Substantia nigra (tissue), 51 donors: ENCODE measurements at places on chromosomes 3 and 15.
A peak's percentile ranks its signal among the peaks of the same experiment; 100 is the strongest.

- no peak for DNase-seq
These were observed 574.8 kb downstream of the AGBL1 start for GRCh38 chr15:86654501-86654900.

GRCh38 chr3:174862101-174862500 is 3.0 kb downstream of the NAALADL2 start:
- no peak for DNase-seq

- no peak for DNase-seq
These were observed 9.4 kb downstream of the RPLP1 start for GRCh38 chr15:69462030-69462492.

GRCh38 chr15:77457191-77457904 is 36.7 kb downstream of the HMG20A start:
- DNase-seq, result no peak

GRCh38 chr15:101115786-101116680 is 135.8 kb downstream of the CHSY1 start:
- DNase-seq, result peak; percentile 46

DNA sequence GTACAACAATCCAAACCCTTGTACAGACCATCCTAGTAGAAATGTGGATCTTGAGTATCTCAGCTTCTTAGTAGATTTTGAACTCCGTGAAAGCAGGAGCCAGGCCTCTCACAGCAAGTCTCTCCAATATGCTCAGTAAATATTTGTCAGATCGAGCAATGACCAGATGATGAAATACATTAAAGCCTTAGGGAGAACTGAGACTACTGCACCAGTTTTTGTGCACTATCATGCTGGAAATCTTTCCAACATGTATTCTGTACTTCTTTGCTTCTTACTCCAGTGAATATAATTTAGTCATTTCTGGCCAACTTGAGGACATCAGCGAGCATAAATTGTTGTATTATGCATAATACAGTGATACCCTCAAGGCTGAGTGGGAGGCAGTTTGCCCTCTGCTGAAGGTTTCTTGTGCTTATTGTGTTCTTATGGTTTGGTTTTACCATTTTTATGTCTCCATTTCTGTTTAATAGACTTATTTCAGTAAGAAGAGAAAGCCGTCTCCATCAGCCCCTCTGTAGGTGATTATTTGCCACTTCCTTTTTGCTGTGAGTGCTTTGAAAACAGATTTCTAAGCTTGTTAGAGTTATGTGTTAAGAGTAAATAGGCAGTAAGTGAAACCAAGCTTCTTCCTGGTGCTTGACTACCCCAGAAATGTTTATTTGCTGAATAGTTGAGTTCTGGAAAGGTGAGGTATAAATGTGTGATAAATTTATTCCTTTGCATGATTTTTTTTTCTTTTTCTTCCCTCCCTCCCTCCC is 147.1 kb downstream of the PGPEP1L start:
- DNase-seq, result no peak

DNA sequence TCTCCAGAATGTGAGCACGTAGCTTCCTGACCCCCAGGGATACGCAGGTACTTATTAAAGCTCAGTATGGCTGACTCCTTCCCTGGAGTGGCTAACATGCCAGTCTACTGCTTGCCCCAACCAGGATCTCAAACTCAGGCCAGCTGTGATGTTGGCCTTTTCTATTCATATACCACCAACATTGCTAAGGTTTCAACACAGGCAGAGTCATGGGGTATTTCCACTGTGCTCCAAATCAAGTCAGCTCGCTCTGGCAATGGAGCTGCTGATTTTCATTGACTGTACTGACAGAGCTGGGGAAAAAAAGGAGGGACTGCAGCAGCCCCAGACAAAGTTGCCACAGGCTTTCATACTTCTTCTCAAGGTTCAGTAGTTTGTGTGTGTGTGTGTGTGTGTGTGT is 87.0 kb downstream of the CFAP20DC start:
- no peak for DNase-seq

DNA sequence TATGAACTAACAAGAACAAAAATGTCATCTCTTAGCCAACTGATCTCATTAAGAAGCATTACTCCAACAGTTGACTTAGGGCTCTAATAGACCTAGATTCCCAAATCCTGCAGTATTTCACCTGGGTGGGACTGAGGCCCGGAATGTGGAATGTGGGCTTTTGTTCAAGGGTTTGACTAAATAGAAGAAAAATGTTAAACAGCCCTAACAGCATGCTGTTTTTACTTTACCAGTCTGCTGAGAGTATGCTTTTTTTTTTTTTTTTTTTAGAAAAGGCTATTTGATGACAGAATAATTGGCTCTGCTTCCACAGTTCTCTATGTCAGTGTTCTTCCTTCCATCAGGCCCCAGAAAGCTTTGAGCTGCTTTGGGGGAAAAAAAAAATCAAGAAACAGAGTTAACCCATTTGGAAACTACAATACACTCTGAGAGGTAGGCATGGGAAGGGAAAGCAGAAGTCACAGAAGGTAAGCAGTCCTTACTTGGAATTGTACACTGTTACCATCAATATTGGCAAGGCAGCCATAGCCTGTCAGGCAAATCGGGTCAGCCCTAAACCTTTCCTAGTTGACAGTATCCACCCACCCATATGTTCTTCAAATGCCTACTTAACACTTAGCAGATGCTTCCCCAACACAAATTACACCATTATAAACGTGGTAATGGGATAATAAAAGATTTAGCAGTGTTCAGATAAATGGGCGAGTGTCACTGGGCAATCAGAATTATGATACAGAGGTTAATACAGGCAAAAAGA is 224.2 kb downstream of the CNTN3 start:
- no peak for DNase-seq

DNA sequence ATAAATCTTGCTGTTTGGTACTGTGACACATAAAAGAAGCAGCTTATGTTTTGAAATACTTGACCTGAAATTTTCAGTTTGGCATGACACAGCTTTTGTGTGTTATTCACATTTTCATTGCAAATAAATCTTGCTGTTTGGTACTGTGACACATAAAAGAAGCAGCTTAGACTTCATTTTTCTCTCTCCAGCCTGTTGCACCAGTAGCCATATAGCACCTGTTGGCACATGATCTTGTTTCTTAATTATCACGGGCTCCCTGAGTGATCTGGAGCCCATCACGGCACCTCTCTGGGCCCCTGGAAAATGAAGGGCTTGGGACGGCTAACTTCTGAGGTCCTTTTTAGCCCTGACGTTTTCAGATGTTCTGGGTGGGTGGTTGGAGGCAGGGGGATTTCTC is 77.4 kb upstream of the SLCO3A1 start:
- no peak for DNase-seq

GRCh38 chr15:81312790-81313543 is 11.0 kb downstream of the STARD5 start:
- DNase-seq, result no peak

DNA sequence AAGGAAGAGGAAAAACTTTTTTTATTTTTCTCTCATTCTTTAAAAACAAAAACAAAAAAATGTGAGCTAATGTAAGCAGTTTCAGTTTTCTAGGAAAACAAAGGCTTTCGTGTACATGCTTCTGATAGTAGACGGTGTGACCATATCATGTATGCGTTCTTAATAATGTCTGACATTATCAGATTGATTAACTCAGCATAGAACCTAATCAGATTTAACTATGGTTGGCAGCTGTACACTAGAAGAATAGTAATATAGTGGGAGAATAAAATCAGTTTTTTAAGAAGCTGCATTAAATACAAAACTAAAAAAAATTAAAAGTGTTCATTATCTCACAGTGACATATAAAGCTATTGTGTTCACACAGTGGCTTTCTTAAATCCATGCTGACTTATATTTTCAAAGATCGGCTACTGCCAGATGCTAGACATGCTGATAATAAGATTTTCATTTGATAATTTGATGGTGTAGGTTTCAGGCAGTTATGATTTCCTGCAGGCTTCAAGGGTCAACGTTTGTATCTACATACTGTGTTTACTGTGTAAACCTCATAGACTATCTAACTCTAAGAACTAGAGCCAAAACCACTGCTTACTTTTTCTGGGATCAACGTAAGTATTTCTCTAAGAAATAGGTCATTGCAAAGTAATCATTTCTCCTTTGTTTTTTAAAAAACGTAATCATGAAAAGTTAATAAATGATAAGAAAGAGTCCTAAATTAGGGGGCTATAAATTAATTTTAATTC is 74.0 kb downstream of the UBE2E2 start:
- DNase-seq, result no peak

DNA sequence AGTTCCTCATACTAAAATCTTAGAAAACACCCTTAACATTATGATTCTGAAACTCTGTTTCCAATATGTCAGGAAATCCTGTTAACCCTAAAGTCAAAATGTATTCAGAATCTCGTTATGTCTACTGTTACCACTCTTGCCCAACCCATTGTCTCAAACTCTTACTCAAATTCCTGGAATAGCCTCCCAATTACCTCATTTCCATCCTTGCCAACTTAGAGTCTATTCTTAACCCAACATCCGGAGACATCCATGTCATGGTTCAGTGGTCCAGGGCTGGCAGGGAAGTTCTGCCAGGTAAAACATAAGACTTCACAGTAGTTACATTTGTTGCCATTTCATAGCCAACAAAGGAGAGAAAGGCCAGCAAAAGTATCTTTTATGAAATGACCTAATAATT is 593.9 kb downstream of the PYDC2 start:
- DNase-seq, result no peak

DNA sequence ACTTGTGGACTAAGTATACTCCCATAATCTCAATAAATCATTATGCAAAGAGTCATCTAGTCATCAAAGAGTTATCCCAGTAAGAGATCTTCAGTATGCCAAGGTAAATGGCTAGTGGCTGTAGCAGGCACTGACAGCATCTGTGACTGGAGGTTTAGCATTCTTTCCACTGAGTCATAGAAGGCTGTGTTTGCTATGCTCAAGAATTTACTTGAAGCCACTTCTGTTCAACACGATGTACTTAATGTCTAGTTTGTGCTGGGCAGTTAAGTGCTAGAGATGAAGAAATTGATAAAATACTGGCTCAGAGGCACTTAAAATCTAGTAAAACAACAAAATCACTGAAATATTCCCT is 13.0 kb downstream of the ZBED2 start:
- no peak for DNase-seq

DNA sequence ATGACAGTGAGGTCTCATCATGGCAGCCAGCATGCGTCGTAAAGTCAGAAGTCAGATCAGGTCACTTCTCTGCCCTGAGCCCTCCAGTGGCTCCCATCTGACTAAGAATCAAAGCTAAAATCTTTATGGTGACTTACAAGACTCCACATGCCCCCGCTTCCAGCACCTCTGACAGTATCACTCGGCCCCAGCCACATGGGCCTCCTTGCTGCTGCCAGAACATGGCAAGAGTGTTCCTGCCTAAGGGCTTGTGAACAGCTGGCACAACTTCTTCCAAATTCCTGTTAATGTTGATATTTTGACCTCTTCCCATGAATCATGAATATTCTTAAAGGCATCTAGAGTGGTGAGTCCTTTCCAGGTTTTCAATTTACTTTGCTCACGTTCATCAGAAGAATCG is 20.5 kb downstream of the POLR2M start:
- DNase-seq, result no peak

DNA sequence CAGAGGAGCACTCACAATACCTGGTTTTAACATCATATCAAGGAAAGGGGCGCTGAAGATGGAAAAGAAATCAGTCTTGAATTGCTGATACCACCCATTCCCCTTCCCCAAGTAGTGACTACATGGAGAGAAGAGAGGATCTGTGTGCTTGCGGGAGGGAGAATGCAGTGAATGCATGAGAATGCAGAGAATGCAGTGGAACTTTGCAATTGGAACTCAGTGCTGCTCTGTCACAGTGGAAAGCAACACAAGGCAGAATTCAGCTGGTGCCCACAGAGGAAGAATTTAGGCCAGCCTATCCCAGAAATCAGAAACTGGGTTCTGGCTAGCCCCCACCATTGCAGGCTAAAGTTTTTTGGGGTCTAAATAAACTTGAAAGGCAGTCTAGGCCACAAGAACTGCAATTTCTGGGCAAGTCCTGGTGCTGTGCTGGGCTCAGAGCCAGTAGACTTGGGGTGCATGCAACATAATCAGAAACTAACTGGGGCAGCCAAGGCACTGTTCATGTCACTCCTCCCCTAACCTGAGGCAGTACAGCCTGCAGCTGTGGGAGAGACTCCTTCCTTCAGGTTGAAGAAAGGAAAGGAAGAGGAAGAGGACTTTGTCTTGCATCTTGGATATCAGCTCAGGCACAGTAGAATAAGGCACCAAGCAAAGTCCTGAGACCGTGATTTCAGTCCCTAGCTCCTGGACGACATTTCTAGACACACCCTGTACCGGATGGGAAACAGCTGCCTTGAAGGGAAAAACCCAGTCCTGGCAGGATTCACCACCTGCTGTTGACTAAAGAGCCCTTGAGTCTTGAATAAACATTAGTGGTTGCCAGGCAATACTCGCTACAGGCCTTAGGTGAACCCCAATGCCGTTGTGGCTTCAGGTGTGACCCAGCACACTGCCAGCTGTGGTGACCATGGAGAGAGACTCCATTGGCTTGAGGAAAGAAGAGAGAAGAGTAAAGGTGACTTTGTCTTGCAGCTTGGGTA is 329.3 kb downstream of the TBL1XR1 start:
- DNase-seq, result no peak

DNA sequence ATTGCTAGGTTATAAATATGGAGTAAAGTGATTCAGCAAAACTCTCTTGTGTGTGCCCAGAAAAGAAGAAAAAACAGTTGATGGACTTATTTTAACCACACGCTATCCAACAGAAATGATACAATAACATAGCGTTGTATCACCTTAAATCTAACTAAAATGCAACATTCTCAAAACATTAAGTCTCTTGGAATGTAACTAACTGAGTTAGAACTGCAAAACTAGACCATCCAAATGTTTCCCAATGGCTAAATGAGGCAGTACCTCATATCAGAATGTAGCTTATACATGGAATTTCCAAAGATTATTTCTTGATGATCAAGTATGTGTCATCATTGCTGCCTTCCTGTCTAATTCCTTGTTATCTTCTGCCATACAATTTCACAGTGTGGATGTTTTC is 187.9 kb downstream of the CNTN3 start:
- DNase-seq, result no peak

DNA sequence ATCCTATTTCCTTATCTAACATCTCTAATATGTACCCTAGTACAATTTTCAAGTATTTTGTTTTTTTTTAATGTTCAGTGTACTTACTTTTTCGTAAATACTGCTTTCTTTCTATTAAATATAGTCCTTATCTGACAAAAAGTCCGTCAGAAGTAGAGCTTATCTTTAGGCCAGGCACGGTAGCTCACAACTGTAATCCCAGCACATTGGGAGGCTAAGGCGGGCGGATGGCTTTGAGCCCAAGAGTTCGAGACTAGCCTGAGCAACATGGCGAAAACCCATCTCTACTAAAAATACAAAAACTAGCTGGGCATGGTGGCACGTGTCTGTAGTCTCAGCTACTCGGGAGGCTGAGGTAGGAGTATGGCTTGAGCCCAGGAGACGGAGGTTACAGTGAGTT is 41.1 kb downstream of the USP3 start:
- no peak for DNase-seq

GRCh38 chr3:12024959-12025570 is 20.9 kb downstream of the SYN2 start:
- DNase-seq, result no peak

GRCh38 chr15:50883903-50884302 is 24.6 kb upstream of the AP4E1 start:
- DNase-seq, result no peak

- no peak for DNase-seq
These were observed 7.1 kb downstream of the GUCA1C start for GRCh38 chr3:108946292-108947285.

- DNase-seq, result no peak
These were observed 373.8 kb upstream of the PROK2 start for GRCh38 chr3:72158639-72159326.
